ENCODE measurements at places on chromosomes 5 and 9.

- DNase-seq = no peak
These were observed 374.4 kb upstream of the SGCD start for GRCh38 chr5:155952486-155953089.

- no peak for DNase-seq
These were observed 483.4 kb downstream of the PLK2 start for GRCh38 chr5:57976506-57976905.

- no peak for DNase-seq
These were observed 21.6 kb upstream of the RASA1 start for GRCh38 chr5:87246061-87246460.

GRCh38 chr9:136723362-136723976 is 11.1 kb downstream of the DIPK1B start:
- DNase-seq = no peak

DNA sequence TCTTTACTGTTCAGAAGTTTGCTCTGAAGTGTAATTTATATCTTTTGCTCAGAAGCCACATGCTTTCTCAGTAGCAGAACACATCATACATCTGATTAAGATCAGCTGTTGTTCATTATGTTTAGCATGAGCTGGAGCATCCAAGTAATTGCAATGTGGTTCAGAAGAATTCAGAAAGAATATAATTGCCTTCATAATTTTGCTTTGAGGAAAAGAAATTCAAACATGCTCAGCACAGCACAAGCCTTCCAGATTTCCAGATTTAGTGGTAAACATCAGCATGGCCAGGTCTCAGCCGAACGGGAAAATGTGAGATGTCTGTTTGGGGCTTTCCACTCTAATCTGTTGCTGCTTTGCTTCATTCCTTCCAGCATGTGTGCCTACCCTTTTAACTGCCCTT is 65.9 kb downstream of the ITGA1 start:
- no peak for DNase-seq

Measured in stimulated activated CD4-positive, alpha-beta T cell treated with anti-CD3 and anti-CD28 coated beads, Interleukin-1b, Interleukin-23, amount 100 ng/mL, for 48 hours (primary cell).